ENCODE measurements at places on chromosomes 12 and 14.

DNA sequence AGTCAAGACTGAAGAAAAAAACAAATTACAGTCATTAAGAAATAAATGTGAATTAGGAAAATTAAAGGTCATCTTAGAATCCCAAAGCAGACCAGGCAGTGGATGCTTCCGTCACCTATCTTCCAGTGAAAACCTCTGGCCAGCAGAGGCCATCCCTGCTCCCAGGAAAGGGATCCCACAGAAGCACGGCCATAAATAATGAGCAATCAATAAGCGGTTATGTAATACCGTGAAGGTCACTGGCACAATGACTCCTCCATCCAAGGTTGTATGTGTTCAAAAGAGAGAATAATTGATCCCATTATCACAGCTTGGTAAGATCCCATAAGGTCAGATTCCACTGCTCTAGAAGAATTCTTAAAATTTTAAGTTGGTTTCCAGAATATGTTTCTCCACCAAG is 85.7 kb downstream of the PPP2R5E start:
- no peak for DNase-seq

DNA sequence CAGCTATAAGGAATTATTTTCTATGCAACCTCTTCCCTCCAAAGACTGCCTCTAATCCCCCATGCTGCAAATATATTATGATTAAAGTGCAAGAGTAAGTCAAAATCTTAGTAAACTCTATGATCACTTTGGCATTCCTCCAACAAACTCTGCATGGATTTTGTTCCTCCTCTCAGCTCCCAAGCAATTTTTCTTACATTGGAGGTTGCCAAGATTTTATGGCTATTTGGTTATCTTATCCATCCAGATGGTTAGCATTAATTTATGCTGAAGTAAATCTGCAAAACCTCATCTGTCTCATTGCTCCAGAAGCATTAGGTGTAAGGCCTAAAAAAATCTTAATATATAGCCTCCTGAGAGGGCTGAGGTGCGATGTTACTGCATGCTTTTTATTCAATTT is 228.1 kb downstream of the CHST11 start:
- no peak for DNase-seq

- DNase-seq, result no peak
Observed at GRCh38 chr12:112413855-112414625, 4.6 kb upstream of the RPL6 start.

DNA sequence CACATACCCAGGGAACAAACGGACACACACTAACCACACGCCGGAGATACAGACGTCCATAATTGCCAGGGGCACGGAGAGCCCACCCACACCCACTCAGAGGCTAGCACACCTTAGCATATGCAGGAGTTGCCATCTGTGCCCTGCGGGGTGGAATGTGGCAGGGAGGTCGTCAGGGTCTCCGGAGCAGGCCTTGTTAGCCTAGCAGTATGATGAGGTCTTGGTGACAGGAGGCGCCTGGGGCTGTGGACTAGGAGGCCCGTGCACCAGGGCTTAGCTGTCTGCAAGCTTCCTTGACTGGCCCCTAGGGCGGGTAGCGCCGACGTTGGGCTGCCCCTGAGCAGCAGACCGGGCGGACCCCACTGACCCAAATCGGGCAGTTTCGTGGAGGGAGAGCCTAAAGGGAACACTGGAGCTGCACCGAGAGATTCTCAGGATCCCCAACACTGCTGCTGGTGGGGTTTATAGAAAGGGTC is 10.0 kb downstream of the STAC3 start:
- DNase-seq, result no peak

GRCh38 chr14:80465546-80466220 is 254.4 kb upstream of the DIO2 start:
- no peak for DNase-seq

DNA sequence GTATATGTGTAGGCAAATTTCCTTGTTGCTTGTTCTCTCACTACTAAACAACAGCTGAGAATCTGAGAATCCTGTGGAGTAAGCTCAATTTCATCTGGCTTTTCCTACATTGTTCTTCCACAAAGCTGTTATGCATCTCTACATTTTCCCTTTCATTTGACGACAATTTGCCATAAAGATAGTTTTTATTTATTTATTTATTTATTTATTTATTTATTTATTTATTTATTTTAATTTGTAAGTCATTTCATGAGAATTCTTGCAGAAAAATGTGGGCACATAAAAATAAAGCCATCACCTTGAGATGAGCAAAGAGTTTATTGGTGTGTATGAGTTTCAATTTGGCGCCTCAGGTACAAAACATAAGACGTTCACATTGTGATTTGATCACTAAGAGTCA is 545.9 kb upstream of the SEL1L start:
- DNase-seq, result no peak

DNA sequence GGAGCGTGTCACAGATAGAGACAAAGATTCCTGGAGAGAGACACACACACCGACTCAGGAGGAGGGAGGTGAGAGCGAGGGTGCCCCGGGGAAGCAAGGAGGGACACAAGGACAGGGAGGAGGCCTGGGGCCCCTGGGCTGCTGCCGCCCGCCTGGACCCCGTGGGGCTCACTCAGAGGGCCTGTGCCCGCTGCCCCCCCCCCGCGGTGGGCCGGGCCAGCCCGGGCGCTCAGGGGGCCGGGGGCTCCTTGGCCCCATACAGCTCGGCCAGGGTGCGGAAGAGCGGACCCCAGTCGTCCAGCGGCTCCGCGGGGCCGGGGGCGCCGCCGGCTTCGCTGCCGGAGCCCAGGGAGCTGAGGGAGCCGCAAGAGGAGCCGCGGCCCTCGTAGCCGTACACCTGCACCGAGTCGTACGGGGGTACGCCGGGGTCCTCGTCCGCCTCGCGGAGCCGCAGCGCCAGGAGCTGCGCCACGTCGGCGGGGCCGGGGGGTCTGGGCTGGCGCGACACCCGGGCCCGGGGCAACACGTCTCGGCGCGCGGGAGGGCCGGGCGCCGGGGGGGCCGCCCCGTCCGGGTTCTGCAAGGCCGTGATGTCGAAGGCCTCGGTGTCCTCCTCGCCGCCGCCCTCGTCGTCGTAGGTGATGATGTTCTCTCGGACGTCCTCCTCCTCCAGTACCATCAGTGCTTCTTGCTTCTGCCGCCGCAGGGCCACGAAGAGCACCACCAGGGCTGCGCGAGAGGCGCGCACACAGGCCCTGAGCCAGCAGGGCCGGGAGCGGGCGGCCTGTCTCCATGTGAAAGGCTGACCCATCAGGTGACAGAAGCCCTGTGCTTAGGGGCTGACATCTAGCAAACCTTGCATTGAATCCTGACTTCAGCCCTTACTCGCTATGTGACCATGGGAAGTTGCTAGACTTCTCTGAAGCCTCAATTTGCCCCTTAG is 6.0 kb downstream of the PSMB11 start:
- DNase-seq, result no peak

DNA sequence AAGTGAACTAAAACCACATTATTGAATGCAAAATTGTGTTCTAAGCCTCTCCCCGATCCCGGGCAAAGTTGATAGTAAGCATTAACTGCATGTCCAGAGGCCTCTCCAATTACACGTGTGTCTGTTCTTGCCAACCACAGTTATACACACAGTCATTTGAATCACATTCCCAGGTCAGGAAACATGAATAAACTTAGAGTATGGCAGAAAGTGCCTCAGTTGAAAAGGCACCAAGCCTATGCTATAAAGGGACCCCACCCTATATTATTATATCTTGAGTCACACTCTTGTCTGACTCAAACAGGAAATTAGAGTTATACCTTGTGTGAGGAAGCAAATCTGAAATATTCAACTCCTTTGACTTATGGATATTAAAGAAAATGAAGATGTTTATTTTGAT is 128.3 kb upstream of the STXBP6 start:
- DNase-seq, result no peak

DNA sequence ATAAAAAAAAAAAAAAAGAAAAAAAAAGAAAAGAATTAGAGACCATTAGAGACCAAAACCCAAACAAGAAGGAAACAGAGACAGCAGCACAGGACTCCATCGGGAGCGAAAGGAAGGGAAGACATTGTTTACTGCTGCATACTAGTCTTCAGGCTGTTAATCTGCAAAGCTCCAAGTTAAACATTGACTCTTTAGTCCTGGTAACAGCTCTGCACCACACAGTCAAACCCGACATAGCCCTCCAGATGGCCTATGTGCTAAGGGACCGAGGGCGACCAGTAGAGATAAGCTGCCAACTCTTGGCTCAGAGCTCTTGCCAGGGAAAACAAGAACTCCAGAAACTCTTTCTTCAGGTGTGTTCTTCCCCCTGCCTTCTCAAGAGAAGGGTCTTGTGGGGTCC is 7.8 kb downstream of the P2RX4 start:
- DNase-seq, result no peak

DNA sequence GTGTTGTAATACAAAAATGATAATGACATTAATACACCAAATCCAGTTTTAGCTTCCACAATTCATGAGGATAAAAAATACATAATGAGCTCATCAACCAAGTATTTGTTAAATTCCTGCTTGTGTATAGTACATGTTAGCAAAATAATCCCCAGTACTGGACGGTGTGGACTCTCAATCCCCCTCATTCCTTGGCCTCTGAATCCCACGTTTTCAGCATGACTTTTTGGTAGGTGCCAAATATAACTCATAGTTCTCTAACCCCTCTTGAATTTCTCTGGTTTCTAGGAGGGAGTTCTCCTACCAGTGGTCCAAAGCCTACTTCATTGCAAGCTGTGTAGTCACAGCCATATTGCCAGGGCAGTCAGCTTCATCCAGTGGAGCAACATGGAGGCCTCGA is 41.4 kb upstream of the EPS8 start:
- DNase-seq, result no peak

GRCh38 chr12:123845881-123846280 is 83.8 kb downstream of the DNAH10 start:
- DNase-seq, result no peak

DNA sequence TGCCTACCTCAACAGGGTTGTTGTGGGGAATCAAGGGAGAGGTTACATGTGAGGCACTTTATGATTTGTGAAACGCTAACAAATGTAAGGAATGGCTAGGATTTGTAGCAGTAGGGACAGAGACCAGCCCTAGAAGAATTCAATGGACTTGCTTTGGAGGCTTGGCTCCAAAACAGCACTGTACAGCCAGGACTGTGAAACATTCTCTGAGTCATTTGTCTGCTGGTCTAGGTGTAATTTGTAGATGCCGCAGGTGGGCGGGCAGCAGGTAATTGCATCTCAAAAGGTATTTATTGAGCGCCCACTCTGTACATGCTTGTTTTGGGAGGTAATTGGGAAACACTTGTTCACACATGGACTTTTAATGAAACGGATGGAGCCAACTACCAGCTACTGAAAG is 11.4 kb downstream of the SLC7A8 start:
- no peak for DNase-seq

DNA sequence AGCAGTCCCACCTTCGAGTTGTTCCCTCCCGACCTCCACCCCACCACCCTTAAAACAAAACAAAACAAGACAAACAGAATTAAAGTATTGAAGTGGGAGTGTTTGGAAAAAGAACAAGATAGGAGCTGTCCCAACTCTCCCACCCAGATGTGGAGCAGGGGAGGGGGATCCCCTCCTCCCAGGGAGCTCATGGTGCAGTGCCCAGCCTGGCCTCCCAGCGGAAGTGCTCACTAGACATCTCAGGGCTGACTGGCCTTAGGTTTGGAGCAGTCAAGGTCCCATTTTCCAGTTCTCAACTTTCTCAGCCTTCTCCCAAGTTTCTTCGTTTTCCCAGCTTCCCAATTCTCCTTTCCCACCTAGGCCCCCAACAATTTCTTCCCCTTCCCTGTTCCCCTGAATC is 2.9 kb downstream of the SP7 start:
- no peak for DNase-seq

DNA sequence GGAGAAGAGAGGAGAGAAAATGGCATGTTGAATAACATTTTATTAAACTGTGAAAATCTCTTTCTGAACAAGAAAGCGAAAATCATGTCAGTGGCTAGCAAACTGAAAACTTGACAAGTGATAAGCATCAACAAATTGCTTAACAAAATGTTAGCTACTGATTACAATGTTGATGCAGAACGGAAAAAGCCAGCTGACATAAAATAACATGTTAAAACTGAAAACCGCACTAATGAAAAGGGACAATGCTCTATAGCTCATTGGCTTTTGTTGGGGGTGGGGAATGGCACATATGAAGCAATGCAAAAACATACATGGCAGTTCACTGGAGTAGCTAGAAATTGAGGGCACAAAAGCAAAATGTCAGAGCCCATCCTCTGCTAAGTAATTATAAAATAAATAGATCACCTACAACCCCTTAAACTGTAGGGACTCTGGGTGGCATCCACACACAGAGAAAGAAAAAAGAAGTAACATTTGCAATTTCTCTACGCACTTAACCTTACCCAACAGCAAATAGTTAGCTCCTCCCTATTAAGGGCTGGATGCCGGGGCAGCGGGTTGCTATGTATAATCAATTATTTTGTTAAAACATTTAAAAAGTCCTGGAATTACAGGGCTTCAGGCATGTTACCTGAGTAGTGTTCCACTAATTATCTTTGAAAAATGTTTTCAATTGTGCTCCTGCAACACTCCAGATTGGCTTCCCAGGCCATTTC is 129.2 kb upstream of the USP15 start:
- no peak for DNase-seq

DNA sequence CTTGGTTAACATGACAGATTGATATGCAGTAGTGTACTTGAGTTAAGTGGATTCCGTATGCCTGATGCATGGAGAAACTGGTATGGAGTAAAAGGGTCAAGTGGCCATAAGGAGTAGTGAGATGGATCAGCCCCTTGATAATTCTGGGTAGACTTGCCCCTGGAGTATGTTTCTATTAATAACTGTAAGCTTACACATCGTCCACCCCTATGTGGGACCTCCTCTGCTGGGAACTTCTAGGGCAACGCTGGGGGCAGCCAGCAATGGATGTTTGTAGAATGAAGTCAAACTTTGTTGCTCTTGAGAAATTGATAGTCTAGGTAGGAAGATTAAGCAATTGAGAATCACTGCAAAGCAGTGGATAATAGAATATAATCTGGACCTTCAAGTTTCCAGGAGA is 3.5 kb downstream of the C12orf75 start:
- no peak for DNase-seq

- DNase-seq, result no peak
Observed at GRCh38 chr12:30178916-30179315, 395.2 kb upstream of the TMTC1 start.

GRCh38 chr14:55921511-55921910 is 196.7 kb upstream of the PELI2 start:
- DNase-seq, result no peak

DNA sequence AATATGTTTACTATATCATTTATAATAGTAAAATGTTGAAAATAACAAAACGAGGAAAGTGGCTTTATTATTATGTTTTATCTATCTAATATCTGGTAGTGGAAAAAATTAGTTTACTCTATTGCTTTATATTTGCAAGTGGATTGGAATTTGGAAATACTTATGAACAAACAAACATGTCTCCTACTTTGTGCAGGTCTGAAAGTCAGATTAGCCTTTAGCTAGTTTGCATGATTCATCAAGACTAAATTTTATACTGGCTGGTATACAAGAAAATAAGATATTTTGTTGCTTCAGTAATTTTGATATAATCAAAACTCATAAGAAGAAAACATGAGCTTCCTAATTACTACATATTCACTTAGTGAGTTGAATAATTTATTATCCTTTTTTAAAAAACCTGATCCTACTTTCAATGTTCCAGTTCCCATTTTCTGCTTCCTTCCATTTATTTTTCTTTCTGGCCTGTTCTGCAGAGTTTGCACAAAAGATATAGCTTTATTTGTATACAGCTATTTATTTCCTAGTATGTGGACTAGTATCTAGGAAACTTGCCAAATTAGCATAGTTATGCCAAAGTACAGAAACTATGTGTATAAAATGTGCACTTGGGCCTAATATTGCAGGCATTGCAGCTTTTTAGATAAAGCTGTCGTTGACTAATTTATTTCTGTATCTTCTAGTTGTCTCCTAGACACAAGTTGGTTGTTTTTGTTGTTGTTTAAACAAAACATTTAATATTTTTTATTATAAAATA is 122.0 kb downstream of the AKAP6 start:
- no peak for DNase-seq

- DNase-seq, result no peak
Observed at GRCh38 chr12:132465269-132466190, 24.4 kb upstream of the FBRSL1 start.

Data from sciatic nerve (tissue), 2 donors.